ENCODE measurements at places on chromosomes 5 and 9.
A peak's percentile ranks its signal among the peaks of the same experiment; 100 is the strongest.

- DNase-seq = no peak
Measured at GRCh38 chr9:121895358-121895757, 197.8 kb downstream of the TTLL11 start.

- DNase-seq = no peak
Measured at GRCh38 chr9:10026443-10026984, 586.3 kb downstream of the PTPRD start.

GRCh38 chr5:132822650-132823480 lies 7.6 kb downstream of the SHROOM1 start:
- DNase-seq = no peak

DNA sequence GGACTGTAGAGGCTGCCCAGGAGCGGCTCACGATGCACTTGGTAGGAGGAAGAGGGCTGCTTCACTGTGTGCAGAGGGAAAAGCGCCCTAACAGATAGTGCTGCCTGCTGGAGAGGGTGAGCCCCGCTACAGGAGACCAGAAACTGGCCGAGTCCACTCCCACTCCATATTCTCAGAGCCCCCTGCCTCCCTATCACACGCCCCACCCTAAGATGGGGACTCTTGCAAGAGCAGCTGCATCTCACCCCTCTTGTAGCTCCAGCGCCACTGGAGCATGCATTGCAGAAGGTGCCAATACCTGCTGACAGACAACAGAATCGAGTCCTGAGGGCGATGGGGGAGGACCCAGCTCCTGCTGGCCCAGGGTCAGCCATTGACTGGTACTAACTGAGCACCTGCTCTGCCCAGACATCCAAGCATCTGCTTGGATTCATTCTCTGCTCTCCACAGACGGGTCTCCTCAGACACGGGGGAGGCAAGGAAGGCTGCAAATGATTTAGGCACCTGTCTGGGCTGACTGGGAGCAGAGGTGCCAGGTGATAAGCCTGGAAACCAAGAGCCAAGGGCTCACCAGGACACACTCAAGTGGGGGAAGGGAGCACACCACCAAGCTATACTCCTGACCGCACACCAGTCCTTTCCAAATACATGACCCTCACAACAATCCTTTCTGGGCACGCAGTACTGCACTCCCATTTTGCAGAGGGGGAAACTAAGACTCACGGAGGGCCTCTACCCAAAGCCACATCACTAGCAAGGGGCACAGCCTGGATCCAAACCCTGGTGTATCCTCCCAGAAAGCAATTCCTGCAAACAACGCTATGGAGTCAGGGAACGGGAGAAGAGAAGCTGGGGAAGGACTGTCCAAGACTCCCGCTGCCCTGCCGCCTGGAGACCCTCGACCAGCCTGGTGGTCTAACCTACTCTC lies 1.6 kb downstream of the BICD2 start:
- DNase-seq = no peak

DNA sequence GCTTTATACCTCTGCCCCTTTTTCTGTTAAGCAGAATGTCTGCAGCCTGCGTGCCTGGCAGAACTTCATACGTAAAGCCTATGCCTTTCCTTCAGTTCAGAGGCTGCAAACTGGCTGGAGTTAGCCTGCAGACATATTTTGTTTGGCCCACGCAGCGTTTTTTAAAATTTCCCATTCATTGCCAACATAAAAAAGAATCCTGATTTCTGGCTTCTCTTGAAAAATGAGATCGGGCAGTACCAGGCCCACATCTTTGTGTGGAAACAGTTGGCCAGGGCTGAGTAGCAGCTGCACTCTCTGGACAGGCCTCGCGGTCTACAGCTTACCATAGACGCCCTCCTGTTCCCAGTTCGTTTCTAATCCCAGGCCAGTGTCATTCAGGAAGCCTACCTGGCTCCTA lies 104.4 kb downstream of the SMARCA2 start:
- peak; percentile 37 for DNase-seq

GRCh38 chr9:28005779-28006178 lies 432.5 kb upstream of the C9orf72 start:
- DNase-seq = no peak

DNA sequence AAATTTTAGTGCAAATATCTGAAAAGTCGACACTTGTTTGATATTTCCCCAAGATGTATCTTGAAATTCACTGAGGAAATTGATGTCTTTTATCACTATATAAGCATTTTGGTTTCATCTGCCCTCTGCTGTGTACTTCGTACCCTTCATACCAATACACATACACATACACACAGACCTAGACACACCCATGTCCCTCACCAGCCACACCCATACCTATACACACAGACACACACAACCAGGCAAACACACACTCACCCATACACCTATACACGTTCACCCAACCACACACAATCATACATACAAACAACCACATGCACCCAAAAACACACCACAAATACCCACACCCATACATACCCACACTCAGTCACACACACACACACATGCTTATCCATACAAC lies 367.8 kb downstream of the HINT1 start:
- DNase-seq = no peak

GRCh38 chr5:147547730-147548129 lies 37.9 kb upstream of the DPYSL3 start:
- no peak for DNase-seq

All from fibroblast of gingiva (primary cell).